HT1080 (cell line): ENCODE measurements at places on chromosomes 16 and 17. TPM values are rescaled to one million over a fixed set of nuclear protein-coding genes. Genes with fewer than 3 reads are reported as not detected.

DNA sequence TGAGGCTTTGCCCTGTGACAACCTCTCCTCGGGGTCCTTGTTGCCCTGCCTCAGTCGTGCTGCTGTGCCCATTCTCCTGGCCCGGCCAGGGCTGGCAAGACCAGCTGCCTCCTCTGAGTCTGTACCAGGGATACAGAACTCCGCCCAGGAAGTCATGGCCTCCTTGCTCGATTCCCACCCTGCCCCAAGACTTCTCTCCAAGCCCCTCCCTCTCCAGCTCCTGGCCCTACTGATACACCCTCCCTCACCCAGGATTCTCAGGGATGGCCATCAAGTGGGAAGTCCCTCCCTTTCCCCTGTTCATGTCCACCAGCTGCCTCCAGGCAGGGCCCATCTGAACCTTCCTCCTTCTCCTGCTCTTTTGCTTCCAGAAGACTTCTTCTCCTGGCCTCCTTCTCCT, 11.2 kb upstream of the TMEM208 start:
- DNase-seq, result peak; percentile 30

- no peak for DNase-seq
Observed at GRCh38 chr16:88569614-88569984, 604 bp upstream of the ZC3H18 start.

DNA sequence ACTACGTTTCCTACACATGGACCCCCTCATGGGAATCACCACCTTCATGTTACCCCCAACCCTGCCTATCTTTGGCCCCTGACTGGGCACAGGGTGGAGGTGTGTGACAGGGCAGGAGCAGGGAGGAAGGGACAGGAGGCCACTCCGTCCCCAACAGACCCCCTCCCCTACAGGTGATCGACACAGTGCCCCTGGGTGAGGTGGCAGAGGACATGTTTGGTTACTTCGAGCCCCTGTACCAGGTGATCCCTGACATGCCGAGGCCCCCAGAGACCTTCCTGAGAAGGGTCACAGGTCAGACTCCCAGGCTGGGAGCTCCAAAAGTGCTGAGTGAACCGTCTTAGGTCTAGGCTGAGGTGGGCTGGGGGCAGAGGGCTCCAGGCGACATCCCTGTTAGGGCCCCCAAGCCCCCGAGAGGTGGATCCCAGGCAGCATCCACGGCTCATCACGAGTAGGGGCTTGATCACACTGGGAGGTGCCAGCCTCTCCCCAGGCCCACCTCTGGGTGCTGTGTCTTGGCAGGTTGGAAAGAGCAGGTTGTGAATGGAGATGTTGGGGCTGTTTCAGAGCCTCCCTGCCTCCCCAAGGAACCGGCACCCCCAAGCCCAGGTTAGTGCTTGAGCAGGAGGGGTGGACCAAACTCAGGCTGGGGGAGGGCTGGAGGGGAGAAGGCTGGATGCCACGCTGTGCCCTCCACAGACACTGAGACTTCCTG, 1.5 kb downstream of the ACBD4 start:
- no peak for DNase-seq

GRCh38 chr16:23186171-23186570, 3.6 kb downstream of the SCNN1G start:
- no peak for DNase-seq

- no peak for DNase-seq
Observed at GRCh38 chr17:55897301-55897700, 146.4 kb downstream of the PCTP start.

DNA sequence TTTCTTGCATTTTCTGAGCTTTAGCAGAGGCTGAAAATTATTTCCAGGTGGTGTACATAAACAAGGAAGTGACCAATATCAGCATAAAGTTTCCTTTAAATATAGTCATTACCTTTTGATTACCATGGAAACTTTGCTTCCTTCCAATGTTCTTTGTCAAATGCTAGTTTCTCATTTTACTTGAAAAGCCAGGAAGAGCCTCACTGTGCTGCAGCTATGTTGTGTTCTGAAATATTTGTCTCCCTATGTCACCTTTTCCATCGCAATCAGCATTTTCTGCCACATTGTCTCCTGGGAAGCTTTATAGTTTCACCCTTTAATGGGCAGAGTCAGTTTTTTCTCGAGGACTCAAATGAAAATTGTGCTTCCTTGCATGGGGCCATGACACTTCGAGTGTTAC, 496.0 kb downstream of the CDH8 start:
- no peak for DNase-seq

DNA sequence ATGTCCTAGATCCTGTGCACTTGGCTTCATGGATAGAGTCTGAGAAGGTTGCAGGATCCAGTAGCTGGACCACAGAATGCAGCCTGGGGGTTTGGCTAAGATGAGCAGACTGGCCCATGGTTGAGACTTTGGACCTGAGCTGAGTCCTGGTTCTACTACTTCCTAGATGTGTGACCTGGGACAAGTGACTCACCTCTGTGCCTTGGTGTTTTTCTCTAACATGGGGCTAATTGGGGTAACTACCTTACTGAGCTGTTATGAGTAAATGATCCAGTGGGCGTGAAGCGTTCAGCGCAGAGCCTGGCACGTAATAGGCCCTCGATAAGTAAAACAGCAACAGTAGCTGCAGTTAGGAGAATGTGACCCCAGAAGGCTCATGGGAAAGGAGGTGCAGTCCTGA, 38.8 kb downstream of the SNX20 start:
- DNase-seq, result no peak

Gene SIRT7
- total RNA-seq, result 19.4 and 20.2 TPM in 2 replicates

Gene PPP1R1B
- 0.30 TPM in 1 of 2 replicates, not detected in the other for total RNA-seq
